ENCODE measurements at places on chromosomes 3 and 15.

DNA sequence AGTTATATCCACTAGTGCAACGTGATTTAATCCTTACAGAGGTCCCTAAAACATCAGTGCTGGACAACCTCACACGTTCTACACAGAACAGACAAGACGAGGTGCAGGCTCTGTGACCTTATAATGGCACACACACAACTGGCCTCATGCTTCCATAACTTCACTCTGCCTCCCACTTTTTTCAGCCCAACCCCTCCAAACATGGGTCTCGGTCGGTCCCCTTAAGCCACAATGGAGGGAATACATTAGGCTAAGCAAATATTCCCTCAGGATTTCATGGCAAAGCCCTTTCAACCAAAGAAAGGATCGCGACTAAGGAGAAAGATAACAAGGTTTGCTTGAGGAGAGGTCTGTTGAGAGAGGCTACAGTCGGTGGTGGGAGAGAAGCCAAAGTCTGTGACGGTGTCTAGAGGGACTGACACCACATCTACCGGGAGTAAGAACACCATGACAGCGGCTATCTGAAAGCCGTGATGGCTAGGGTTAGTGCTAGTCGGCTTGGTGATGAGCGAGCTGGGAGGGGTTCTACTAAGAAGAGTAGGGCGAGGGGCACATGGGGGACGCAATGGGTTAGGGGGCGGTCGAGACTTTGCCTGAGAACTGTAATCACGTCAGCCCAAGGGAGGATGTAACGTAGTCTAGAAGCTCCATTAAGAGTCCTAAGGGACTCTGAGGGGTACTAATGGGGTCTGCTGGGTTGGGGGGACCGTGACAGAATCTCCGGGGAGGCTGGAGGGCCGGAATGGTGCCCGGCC is 1.0 kb downstream of the MYO9A start:
- peak; percentile 75 for DNase-seq

GRCh38 chr3:71582036-71582611 is 1.4 kb downstream of the FOXP1 start:
- DNase-seq, result peak; percentile 76

- DNase-seq, result no peak
Measured at GRCh38 chr15:82297546-82297945, 34.9 kb downstream of the SAXO2 start.

DNA sequence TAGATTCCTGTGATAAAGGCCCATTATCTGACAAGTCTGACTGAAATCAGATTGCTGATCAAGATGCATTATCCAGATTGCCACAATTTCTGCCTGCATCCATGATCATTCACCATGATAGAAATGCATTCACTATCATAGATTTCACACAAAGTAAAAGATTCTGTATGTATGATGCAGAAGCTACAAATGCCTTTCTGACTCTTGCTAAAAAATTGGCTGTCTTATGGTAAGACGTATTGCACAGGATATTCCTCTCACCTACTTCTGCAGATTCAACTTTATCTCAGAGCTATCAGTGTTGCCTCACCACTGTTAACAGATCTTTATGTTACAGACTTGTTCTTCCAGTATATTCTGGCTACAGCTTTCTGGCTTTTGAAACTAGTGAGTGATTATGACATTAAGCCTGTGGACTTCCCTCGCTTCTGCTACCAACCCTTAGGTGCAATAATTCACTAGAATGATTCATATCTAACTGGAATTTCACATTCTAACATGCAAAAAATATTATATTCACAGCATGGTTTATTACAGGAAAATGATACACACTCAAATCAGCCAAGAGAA is 955.3 kb downstream of the EPHA3 start:
- no peak for DNase-seq

DNA sequence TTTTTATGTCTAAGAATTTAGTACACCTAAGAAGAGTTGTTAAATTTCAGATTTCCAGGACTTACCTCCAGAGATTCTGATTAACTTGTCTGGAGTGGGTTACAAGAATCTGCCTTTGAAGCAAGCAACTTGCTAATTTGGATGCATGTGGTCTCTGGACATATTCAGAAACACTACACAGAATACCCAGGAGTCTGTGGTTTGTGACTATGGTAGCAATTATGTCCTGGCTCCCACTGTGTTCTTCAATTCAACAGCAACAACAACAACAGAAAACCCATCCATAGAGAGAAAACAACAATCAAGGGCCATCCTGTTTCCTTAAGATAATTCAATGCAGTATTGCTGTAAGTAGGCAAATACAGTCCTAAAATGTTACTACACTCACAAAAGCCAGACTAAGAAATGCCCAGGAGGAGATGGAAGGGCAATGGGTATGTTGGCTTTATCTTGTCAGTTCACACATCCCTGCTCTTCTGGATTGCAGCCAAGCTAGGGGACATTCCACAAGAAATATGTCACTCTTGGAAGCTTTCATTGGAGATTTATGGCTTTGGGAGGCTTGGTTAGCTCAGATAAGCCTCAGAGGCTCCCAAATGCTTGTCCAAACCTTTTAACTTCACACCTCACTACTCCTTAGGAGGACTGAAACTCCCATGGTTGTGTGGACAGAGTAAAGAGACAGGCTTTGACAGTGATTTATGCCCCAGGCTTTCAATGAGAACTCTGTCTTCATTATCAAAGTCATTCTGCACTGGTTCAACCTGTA is 99.4 kb upstream of the MRPL3 start:
- DNase-seq, result no peak

- no peak for DNase-seq
Measured at GRCh38 chr3:118077332-118077731, 957.3 kb downstream of the IGSF11 start.
